ENCODE measurements at places on chromosomes 3 and 15.

DNA sequence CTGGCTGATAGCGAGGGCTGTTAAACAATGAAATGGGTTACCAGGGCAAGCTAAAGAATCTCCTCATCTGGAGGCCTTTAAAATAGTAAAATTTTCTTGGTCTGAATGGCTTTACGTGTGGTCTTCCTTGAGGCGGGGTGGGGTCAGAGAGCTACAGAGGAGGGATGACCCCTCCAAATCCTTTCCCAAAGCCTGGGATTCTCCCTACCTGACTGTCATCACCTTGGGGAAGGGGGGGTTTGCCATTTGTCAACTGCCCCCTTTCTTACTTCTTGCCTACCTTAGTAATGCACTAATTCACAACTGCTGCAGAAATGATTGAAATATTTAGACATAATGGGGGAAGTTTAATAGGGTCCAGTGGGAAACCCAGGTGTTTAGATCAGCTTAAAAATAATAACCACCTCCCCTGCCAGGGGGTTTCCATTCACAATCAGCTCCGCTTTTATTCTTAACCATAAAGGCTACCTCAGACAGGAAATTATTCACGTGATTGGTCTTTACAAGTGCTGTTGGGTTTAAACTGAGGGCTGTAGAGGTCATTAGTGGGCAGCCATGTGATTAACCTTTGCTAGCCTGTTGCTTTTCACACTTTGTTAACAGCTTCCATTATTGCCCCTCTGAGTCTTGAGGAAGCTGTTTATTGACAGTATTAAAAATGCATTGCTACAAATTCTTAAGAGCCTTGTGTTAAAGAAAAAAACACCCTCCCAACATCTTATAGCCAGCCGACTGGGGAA, 276.5 kb upstream of the ATP11B start:
- no peak for DNase-seq

DNA sequence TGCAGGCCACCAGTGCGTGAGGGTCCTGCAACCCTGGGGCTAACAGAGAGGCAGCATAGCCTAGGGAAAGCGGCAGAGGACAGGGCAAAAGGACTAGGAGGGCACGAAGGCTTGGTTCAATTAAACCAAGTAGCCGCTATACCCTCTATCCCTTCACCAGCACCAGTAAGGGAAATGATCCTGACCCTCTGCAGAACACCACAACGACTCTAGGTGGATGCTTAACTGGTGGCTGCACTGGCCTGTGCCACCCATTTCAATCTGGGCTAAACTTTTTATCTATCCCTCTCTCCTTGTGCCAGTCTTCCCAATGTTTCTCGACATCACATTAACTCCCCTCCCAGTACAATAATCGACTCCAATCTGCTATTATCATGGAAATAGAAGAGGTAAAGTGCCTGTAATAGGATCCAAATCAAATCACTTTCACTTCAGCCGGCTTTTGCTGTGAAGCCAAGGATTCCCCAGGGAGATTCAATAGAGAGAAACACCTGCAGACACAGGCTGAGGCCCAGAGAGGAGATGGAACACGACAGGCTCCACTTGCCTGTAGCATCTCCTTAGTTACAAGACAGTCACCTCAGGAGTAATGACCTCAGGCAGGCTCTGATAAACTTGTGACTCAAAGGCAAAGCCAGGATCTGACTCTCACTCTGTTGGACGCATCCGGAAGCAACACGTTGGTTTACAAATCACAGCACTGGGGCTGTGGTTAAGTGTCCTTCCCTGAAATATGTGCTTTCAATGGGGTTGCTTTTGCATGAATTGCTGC, 791.6 kb upstream of the ARRDC4 start:
- no peak for DNase-seq

DNA sequence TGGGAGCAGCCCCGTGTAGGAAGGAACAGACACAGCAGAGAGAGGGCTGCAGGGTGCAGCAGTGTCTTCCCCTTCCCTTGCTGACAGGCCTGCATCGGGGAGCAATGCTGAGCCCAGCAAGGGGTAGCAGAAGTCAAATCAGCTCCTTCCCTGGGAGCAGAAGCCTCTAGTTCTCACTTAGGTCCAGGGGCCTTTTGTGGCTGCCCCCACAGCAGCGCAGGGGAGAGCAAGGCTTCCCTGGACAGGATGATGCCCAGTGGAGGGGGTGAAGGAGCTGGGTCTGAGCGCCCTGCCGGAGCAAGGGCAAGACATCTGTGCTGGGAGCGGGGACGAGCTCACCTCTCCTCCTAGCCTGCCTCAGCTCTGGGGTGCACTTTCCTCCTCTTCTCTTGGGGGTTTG, 827 bp downstream of the PLCB2 start:
- no peak for DNase-seq

DNA sequence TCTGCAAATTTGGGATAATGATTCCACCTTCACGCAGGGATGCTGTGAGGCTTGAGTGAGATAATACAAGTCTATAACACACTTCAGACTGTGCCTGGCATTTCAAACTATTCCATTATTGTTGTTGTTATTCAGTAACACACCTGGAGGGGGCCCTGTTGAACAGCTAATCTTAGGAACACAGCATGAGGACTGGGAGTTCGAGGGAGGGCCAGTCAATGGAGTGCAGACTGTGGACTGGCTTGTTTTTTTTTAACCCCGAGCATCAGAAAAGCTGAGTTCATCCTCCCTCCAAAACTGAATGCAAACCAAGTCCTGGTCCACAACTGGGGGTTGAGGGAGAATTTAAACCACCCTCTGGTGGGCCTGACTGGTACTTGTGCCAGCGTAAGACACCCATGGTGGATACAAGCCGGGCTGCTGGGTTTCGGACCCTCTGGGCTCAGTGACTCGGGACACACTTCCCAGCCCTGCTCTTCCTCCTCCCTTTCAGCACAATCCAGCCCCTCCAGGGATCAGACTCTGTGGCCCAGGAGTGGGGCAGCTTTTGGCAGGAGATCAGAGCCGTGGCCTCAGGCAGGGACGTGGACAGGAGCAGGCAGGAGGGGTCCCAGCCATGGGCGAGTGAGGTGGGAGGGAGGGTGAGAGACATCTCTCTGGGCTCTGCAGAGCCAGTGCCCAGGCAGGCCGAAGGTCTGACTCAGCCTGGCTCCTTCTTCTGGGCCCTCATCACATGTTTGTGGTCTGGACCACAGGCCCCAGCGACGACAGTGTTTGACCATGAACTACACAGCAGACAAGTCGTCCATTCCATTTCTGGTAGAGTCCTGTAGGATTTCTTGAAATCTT, 36.3 kb upstream of the MEX3B start:
- DNase-seq, result peak; percentile 18

DNA sequence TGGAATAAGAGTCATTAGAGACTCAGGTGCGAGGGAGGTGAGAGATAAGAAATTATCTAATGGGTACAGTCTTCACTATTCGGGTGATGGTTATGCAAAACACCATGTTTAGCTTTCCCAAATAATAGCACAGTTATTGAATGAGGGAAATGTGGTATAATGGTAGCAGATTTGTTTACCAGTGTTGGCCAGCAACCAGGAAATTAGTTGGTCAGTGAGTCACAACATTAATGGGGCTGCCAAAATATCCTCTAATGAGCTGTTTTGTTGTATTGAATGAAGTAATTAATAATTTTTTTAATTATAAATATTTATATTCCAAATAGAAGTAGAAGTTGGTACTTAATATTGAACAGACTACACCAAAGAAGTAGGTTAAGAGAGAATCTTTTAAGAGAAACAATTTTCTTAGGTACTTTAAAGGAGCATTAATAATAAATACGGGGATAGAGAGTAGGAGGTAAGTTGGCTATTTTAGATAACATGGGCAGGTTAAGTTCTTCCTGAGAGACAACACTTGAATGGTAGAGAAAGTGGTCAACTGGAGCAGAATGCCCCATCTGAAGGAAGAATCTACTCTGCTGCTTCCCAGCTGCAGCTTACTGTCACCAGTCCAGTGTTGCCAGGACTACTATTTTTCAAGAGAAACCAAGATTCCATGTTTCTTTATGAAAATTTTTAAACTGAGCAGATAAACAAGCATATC, 218.8 kb downstream of the UBE2E2 start:
- no peak for DNase-seq

GRCh38 chr3:178823591-178824246, 247.9 kb downstream of the ZMAT3 start:
- no peak for DNase-seq

DNA sequence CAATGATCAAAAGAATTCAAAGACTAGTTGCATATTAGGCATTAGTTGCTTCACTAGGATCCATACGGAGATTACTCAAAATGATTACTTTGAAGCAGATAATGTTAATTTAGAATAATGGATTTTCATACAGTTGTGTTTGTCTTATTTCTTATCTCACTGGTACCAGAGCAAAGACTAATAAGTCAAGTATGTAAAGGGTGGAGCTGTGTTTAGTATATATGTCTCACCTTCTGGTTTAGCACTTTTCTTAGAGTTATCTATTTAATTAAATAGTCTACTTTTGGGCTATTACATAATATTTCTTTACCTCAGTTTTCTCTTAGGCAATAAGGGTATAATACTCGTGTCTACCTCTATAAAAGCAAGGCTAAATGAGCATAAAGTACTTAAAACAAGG, 18.8 kb downstream of the TMEM207 start:
- DNase-seq, result no peak

DNA sequence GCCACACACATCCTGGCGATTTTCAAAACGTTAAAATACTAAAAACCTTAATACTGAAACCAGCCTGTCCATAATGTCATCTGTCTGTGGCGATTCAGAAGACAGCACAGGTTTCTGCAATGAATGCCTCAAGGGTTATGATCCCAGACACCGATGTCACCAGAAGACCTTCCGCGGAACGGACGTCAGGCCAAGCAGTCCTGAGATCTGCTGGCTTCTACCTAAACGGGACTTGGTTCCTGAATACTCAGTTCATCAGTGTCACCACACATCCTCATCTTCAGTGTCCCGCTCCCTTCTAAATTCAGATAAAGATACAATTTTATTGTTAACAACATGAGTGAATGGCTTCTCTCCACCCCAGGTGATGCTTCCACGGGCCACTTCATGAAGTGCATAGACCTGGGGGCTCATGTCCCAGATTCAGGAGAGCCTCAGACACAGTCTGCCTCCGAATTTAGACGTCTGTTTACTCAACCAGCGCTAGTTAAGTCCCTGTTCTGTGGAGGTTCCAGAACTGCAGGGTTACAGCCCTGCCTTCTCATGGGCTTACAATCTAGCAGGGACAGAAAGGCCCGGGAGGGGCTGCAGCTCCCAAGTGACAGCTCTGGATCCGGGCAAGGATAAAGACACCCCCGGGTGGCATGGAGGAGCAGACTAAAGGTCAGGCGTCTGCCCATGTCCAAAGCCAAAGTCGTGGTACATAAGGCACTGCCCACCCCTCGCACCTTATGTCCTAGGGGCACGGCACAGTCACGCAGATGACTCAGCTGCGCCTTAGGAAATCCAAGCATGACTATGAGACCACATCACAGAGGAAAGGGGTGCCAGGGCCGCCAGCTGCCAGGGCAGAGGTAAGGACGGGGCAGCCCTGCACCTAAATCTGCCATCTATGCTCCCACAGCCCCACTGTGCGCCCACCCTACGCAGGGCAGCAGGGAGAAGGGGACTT, 75.9 kb downstream of the VGLL4 start:
- no peak for DNase-seq

- no peak for DNase-seq
These were observed 154.1 kb upstream of the FEZF2 start for GRCh38 chr3:62527474-62527873.

Data from WERI-Rb-1 (cell line).